Skin of body (tissue), 3 donors: ENCODE measurements at places on chromosomes 4 and X. TPM values are rescaled to one million over a fixed set of nuclear protein-coding genes. Genes with fewer than 3 reads are reported as not detected.

Gene TKTL1
- 0.30 TPM for total RNA-seq

Gene XKRX
- total RNA-seq, result 7.6 TPM

Gene GAGE12F
- total RNA-seq, result not detected

Gene AFM
- not detected for total RNA-seq

Gene PAGE2
- not detected for total RNA-seq

Gene WWC2
- total RNA-seq, result 24.0 TPM

GRCh38 chr4:188399834-188400233 lies 260.6 kb downstream of the TRIML1 start:
- DNase-seq, result no peak

GRCh38 chr4:38315286-38315685 lies 348.7 kb upstream of the KLF3 start:
- no peak for DNase-seq

GRCh38 chrX:123698979-123699520 lies 33.8 kb downstream of the THOC2 start:
- no peak for DNase-seq

- DNase-seq, result no peak
These were observed 218.5 kb downstream of the PRR32 start for GRCh38 chrX:127038065-127038464.

DNA sequence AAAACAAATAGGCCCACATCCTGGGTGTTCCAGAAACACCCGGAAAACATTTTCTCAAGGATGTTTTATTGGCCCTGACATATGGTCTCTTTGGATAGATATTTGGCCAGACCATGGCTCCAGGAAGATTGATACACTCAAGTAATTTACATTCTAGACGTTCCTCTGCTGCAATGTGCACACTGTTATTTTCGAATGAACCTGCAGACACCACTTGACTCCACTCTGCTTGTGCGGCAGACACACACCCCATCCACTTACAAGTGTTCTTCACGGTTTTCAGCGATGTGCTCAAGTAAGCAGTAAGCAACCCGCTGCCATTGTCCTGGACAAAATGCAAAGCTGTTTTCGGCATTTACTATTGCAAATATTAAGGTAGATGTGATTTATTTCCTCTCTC lies 12.0 kb upstream of the GPM6A start:
- DNase-seq, result no peak

DNA sequence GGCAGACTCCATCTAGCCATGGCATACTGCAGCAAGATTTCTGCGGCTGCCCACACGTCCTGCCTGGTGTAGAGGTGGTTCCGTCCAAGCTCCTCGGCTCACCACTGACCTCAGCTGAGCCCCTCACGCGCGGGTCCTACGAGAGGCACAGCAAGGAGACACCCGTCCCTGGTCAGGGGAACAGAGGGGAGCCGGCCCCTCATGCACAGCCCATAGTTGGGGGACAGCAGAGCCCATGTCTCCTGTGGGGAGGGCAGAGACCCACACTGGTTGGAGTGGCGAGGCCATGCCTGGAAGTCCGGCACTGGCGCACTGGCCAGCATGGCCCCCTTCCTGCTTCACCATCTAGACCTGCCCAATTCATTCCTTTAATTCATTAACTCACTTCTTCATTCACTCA lies 80.8 kb downstream of the HTRA3 start:
- no peak for DNase-seq

DNA sequence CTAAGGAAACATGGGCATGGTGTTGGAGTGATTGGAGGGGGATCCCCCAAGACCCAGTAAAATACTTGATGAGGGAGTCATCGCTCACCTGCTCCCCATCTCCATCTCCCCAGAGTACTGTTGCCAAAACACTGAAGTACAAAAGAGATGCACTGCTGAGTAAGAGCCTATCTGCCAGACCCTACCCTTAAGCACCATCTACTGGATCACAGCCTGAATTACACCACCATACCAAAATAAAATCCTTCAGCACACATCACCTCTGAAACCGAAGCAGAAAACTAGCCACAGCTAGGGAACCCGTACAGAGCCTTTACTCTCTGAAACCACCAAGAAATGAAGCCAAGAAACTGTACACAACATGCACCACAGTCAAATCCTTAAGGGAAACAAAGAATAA lies 466.3 kb upstream of the ACTRT1 start:
- no peak for DNase-seq

GRCh38 chr4:139763672-139764071 lies 98.1 kb downstream of the MGST2 start:
- DNase-seq, result peak; percentile 32

DNA sequence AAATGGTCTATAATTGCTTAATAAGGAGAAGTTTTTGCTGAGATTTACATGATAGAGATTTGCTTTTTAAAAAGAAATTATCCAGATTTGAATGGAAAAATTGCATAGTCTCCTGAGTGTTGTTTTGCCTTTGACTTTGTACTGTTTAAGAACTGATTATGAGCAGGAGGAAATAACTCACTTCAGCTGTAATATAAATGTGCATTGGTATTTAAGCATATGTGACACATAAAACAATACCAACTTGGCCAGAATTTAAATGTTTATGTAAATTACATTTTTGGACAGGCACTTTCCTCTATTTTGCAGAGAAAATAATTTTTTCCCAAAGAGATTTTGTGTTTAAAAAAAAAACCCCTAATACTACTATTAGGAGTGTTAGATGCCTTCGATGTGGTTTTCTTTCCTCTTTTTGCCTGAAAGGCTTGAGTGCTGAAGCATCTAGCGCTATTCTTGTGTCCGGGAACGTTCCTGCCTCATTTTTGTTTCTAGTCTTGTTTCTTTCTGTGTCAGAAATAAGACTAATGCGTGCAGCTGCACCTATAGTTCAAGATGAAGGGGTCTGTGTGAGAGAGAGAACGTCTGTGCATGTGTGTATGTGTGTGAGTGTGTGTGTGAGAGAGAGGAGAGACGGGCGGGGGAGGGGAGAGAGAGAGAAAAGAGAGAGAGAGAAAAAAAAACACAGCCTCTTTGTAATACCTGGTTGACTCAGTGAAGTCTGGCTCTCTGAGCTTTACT lies 60.8 kb downstream of the TBL1X start:
- DNase-seq, result peak; percentile 3

- no peak for DNase-seq
These were observed 385.6 kb upstream of the PCDH10 start for GRCh38 chr4:132763465-132763864.

DNA sequence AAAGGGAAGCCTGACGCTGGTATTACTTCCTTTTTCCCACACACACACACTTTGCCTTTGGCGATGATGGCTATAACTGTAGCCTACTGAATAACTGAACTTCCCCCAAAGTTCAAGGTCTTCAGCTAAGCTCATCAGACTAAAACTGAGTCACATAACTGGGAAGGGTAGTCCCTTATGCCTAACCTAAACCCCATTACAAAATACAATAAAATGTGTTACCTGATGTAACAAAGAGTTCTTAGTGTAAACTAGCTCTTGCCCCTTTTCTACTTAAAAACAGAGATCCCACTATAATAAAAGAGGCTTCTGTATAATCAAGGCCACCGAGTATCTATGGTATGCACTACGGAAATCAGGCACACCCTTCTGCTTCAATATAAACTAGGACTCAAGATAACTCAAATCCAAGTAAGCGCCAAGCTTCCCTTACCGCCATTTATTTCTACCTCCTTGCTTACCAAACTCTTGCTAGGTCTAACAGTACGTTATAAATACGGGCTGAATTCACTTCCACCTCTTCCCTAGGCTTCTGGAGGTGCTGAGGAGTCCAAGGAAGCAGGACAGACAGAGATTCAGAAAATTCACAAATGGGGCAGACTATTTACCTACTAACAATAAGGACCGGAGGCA lies 2.4 kb downstream of the OTUD4 start:
- DNase-seq, result peak; percentile 7

DNA sequence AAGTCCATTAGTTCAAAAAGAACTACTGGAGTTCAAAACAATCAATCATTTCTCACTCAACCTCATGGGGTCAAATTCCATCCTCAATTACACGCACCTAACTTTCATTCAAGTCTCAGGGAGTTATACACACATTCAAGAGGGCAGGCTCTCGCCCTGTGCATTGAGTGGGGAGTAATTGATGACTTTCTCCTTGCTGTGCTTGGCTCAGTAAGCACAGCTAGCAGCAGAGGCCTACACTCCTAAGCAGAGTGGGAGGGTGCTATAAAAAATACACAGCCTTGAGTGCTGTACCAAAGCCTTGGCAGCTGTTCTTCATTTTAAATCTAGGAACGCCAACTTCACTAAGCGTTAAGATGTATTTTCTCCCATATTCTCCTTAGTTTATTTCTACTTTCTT lies 958.3 kb upstream of the ADGRL3 start:
- no peak for DNase-seq

DNA sequence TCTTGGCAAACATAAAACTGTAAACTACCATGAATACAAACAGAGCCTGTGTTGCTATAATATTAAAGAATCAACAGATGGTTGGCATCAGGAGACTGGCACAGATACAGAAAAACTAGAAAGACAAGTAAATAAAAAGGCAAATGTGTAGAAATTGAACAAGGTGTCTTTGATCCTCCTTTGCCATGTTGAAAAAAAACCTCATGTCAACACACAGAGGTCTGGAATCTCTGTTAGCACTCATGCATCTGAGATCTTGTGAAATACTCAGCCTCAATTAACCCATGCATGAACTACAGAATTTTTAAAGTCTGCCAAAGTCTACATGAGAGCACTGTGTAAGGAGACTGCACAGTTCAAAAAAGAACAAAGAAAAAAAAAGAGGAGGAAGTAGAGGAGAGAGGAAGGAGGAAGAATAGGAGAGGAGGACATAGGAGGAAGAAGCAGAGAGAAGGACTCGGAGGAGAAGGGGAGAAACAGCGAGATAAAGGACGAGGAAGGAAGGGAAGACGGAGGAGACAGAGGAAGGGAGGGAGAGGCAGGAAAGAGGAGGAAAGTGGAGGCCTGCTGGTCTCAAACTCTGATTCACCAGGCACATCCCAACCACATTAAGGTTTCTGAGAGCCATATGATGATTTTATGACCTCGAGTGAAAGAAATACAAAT lies 52.8 kb downstream of the PRDM5 start:
- DNase-seq, result peak; percentile 7

GRCh38 chr4:150582146-150582872 lies at the start of gene MAB21L2:
TSS of gene MAB21L2 (plus strand) at chr4:150582151. CDS start at chr4:150583030, 879 bp downstream.
- no peak for DNase-seq

DNA sequence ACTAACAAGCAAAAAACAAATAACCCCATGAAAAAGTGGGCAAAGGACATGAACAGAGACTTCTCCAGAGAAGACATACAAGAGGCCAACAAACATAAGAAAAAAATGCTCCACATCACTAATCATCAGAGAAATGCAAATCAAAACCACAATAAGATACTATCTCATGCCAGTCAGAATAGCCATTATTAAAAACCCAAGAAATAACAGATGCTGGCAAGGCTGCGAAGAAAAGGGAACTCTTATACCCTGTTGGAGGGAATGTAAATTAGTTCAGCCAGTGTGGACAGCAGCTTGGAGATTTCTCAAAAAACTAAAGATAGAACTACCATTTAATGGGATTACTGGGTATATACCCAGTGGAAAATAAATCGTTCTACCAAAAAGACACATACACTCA lies 79.6 kb downstream of the MAPK10 start:
- no peak for DNase-seq

- DNase-seq, result peak; percentile 60
These were observed 1.1 kb downstream of the GAB1 start for GRCh38 chr4:143337600-143338287.

GRCh38 chr4:152424977-152425376 lies 110.9 kb downstream of the FBXW7 start:
- DNase-seq, result no peak

DNA sequence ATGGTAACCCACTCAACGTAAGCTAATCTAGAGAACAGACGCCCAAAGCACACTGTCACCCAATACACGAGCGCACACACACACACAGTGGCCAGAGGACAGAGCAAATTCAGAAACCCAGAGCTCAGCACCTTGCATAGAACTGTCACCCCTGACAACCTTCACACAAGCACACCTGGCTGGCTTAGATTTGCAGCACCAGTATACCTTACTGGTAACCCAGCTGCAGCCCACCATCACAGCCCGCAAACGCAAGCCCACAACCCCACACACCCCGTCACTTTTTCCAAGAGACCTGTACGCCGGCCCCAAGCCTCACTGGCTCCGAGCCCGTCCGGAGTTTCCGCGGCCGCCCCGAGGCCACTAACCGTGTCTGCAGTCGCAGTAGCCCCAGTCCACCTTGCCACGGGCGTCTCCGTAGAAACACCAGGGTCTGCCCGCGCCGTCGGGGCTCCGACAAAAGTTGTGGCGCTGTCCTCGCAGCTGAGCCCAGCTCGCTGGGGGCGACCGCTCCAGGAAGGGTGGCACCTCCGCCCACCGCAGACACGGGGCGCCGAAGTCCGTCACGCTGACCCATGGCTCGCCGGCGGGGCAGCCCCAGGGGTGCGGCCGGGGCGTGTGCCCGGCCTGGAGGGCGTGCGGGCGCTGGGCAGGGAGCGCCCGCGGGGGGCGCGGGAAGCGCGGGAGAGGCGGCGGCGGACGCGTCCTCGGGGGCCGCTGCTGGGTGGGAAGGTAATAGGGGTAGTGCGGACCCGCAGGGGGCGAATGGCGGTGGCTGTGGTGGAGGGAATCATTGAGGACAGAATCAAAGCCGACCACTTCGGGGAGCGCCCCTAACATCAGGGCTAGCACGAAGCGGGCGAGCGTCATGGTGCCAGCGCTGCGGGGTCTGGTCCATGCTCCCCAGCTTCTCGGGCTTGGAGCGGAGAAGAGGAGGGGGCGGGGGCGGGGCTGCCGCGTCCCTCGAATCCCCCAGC lies 664 bp downstream of the PRSS12 start:
- no peak for DNase-seq

DNA sequence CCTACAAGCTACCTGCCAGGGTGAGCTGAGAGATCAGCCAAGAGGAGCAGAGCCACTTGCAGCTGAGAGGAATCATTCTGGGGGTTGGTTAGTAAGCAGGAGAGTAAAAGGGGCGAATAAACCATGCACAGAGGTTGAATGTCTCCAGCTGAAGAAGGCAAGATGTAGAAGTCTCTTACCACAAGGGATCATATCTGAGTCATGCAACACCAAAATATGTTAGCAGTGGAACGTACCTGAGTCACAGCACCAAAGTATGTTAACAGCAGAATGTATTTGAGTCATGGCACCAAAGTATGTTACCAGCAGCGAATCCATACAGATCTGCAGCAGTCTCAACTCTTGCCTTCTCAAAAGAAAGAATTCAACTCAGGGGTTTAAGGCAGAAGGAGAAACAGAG lies 29.9 kb downstream of the C4orf51 start:
- DNase-seq, result no peak

- DNase-seq, result no peak
These were observed 212.4 kb upstream of the NDST4 start for GRCh38 chr4:115325836-115326235.

DNA sequence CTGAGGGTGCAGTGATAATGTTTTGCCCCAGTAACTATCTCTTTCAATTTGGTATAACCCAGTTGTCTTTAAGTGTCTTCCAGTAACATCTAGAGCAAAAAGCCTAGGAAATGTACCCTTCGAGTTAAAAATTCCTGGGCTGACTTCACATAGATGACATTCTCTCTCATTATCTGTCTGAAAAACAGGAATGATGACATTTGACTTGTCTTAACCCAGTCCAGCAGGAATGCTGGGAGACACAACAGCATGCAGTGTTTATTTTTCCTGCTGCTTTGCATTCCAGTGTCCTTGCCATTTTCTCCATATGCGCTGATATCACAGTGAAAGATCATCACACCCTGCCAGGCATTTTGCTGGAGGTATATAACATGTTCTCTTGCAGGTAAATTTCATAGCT lies 130.0 kb downstream of the SOWAHB start:
- no peak for DNase-seq
